Stimulated activated naive B cell treated with anti-CD40 and anti-IgM and Interleukin-4, amounts not matched to agents 10 μg/mL and 1 μg/mL and 100 μg/mL, for 72 hours (primary cell): ENCODE measurements at places on chromosomes 11 and 22.
A peak's percentile ranks its signal among the peaks of the same experiment; 100 is the strongest.

- DNase-seq: no peak
These were observed 830.4 kb upstream of the FAT3 start for GRCh38 chr11:91394073-91394726.

GRCh38 chr11:13954591-13954990 is 7.9 kb upstream of the SPON1 start:
- no peak for DNase-seq

GRCh38 chr11:127252321-127252720 is 251.8 kb upstream of the KIRREL3 start:
- no peak for DNase-seq

- DNase-seq: no peak
These were observed 44.4 kb downstream of the MUC15 start for GRCh38 chr11:26527685-26528084.

DNA sequence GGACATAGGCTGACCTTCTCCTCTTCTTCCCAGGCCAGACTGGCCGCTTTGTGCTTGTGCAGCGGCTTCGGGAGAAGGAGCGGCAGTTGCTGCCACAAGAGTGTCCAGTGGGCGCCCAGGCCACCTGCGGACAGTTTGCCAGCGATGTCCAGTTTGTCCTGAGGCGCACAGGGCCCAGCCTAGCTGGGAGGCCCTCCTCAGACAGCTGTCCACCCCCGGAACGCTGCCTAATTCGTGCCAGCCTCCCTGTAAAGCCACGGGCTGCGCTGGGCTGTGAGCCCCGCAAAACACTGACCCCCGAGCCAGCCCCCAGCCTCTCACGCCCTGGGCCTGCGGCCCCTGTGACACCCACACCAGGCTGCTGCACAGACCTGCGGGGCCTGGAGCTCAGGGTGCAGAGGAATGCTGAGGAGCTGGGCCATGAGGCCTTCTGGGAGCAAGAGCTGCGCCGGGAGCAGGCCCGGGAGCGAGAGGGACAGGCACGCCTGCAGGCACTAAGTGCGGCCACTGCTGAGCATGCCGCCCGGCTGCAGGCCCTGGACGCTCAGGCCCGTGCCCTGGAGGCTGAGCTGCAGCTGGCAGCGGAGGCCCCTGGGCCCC is 1.4 kb downstream of the RASSF7 start:
- no peak for DNase-seq

DNA sequence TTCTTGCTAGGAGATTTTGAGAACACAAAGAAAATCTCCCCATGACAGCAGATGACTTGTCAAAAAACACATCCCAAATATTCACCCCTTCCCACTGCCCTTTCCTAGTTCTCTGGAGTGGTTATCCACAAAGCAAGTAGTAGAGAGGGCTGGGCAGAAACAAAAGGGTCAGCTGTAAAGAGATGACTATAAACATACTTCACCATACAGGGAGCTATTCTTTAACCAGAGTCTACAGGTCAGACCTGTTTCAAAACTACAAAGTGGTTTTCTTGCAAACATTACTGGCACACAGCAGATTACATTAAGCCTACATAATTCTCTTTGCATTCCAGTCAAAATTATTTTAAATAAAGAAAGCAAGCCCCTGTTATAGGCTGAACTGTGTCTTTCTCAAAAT is 47.7 kb upstream of the NFRKB start:
- DNase-seq: no peak

GRCh38 chr22:33921525-33922348 is 1.5 kb upstream of the LARGE1 start:
- DNase-seq: peak; percentile 28

GRCh38 chr11:125435461-125436238 is 60.4 kb downstream of the FEZ1 start:
- DNase-seq: no peak

DNA sequence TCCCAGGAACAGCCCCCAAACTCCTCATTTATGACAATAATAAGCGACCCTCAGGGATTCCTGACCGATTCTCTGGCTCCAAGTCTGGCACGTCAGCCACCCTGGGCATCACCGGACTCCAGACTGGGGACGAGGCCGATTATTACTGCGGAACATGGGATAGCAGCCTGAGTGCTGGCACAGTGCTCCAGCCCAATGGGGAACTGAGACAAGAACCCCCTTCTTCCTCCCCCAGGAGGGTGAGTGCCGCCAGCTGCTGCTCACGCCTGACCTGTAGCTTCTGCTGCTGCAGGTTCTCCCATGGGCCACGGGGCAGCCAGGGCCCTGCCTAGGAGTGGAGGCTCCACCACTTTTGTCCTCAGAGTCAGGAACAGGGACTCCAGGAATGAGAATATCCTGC is 78.2 kb downstream of the VPREB1 start:
- no peak for DNase-seq

DNA sequence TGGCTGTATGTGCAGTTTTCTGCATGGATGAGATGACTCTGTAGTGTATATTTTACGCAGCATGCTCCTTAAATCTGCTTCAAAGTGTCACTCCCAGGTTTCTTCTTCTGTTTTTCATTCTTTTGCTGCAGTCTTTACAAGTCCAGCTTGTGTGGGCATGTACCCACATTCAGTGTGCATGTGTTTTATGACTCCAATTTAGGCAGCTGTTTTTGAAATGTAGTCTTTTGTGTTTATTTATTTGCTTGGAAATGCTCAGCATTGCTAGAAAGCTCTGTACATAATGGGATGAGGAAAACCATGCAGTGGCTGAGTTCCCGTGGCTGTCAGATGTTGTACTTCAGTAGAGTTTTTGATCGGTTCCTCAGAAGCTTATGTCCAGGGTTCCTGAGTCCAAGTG is 138.5 kb downstream of the ARHGAP42 start:
- DNase-seq: no peak

DNA sequence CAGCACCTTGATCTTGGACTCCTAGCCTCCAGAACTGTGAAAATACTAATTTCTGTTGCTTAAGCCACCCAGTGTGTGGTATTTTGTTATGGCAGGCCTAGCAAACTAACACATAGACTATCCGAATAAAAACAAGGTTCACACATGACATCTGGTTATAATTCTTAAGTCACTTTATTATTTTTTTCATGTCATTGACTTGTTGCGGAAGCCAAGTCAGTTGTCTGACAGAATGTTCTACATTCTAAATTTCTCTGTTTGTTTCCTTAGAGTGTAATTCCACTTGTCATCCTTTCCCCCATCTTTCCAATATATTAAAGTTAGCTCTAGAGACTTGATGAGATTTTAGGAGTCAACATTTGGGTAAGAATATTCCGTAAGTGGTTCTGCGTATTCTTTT is 40.6 kb downstream of the RAB30 start:
- no peak for DNase-seq

- DNase-seq: no peak
These were observed 405.7 kb downstream of the BUD13 start for GRCh38 chr11:116366980-116367645.

DNA sequence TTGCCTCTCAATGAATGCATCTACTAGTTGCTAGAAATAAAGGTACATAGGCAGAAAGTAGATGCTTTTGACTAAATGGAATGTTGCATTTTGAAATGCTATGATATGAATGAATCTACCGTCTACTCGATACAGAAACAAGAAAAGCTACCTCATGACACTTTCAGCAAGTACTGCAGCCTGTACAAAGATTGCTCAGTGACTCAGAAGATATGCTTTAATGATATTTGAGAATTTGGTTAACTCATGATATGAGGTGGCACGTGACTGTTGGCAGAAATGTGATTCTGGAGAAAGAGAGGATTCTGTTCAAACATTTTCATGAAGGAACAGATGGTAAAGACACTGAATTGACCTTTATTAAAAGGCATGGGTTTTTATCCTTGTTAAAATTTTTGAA is 76.0 kb downstream of the HSD17B12 start:
- DNase-seq: no peak

GRCh38 chr11:116108161-116108560 is 603.9 kb upstream of the CADM1 start:
- DNase-seq: no peak

- DNase-seq: no peak
These were observed 570.6 kb upstream of the LARGE1 start for GRCh38 chr22:34490886-34491285.

- no peak for DNase-seq
These were observed 3.2 kb downstream of the TAF6L start for GRCh38 chr11:62774407-62774806.

DNA sequence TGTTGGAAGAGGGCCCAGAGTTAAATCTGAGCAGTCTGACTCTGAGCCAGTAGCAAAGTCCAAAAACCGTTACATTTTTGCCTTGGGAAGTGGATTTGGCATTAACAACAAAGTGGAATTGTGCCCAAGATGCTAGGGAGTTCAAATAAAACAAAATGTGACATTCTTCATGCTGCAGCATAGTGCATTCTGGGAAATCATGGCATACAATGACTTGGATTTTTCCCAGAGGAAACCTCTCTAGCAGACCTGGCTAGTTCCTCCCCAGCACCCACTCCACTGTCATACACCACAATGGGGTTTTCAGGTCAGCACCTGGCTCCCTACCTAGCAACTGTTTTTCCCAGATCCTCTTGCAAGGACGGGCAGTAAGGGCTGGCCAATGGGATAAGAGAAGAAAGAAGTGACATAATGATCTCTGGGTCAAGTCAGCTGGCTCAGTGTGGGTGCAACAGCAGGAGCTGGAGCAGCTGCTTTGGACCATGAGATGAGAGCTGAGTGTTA is 24.8 kb upstream of the CYB5R3 start:
- no peak for DNase-seq

DNA sequence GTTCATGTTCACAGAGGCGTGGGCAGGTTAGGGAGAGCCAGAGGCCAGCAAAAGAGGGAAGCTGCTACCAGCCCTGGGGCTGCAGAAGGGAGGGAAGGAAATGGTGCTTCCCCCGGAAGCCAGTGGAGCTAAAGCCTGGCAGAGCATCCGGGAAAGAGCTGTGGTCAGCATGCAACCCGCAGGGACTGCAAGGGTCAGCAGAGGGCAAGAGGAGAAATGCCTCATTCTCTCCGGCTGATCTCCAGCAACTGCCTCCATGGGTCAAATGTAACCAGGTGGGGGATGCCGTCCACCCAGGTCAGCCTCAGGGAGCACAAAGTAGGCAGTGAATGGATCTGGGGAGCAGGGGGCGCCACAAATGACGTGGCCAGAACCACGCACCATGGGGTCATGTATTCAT is 36.9 kb upstream of the PRR5 start:
- DNase-seq: no peak

GRCh38 chr11:57545883-57546282 is 8.5 kb downstream of the SMTNL1 start:
- no peak for DNase-seq

DNA sequence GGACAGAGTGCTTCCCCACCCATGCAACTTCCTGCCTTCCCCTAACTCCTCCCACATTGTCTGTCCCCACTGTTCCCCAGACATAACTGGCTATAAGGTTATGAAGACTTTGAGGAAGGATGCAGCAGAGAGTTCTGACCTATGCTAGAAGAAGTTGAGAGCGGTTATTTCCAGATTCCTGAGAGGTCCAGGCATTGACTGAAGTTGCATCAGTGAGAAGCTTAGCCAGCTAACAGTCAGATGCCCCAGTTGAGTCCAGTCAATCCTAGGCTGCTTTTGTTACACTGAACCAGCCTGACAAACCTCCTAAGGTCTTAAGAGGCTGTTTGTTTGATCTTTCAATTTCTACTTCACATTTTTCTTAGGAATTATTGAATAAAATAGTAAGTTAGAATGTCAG is 937.9 kb upstream of the CCDC90B start:
- DNase-seq: no peak

DNA sequence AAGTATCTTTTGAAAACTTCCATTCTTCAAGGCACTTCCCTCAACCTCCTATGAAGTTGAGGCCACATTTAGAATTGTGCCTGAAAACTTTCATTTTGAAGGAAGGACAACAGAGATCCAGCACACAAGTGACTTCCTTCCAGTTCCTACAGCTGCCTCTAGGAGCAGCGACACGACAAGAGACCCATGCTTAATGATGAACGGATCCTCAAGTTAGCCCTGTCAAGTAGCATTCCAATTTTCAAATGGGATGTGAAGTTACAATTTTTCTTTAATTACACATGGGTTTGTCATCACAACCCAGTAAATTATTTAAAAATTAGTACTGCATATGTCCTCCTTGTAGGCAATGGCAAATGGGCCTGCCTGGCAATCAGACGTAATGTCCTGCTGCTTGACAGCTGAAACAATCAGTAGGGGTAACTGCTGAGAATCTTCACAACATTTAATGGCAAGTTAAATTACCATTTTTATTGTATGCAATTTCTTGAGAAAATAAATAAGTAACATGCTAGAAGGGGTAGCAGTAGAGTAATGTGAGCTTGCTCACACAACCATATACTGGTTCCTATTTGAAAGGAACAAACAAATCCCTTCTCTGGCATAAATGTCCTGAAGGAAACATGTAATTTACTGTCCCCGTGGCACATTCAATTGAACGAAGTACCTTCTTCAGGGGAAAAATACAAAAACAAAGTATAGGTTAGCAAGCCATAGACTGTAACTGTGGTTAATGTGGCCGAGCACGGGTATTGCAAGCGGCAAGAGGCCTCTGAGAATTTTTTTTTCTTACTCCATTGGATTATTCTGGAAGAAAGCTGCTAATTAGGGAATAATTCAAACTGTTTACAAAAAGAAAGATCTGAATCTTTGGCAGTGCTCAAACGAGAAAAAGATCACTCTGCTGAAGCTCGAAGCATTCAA is 288.3 kb downstream of the CADM1 start:
- no peak for DNase-seq

GRCh38 chr11:33772300-33772699 is 2.0 kb downstream of the FBXO3 start:
- DNase-seq: no peak

DNA sequence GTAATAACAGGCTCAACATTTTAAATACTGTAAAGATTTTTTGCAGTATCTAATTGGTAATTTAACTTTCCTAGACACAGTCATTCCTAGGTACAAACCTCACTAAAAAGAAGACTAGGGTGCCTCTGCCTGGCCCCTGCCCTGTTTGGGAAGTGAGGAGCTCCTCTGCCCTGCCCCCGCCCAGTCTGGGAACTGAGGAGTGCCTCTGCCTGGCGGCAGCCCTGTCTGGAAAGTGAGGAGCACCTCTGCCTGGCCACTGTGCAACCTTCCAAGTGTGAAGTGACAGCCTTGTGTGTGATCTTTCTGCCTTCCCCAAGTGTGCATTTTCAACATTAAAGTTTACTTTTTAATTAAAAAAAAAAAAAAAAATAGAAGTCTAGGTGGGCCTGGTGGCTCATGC is 4.2 kb downstream of the CHORDC1 start:
- DNase-seq: no peak

GRCh38 chr11:282171-282570 is 4.0 kb downstream of the NLRP6 start:
- no peak for DNase-seq

GRCh38 chr11:31645747-31646146 is 136.2 kb downstream of the ELP4 start:
- DNase-seq: no peak
